CD4-positive, alpha-beta T cell treated with Interleukin-4 for 4 hours (primary cell): ENCODE measurements at places on chromosomes 4 and X.
A peak's percentile ranks its signal among the peaks of the same experiment; 100 is the strongest.

- DNase-seq = no peak
Observed at GRCh38 chr4:63556332-63556731, 852.9 kb downstream of the TECRL start.

GRCh38 chr4:78553529-78554060, 2.0 kb downstream of the ANXA3 start:
- no peak for DNase-seq

DNA sequence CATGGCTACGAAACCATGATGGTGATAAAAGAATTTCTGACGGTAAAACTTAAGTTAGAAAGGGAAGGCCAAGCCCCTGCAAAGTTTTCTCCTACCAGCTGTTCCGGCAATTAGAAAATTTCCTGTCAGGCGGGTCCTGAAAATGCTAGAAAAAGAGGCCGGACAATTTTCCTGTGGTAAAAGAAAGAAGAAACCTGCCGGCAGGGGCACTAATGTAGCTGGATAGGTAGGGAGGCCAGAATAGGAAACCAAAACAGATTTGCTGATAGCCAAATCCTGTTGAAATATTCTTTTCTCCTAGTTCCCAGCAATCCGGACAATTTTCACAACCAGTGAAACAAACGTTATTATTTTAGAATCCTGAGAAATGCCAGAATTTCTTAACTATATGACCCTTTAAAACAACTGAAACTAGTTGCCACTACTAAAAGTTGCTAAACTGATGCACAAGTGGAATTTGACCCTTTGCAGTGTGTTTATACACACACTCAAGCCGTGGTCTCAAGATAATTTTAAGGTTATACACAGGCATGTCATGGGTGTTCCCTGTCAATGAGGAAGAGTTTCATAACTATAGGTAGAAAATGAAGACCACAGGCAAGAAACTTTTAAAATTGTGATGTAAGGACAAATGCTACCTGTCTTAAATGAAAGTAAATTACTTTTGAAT, 47.7 kb downstream of the RPS6KA3 start:
- no peak for DNase-seq

DNA sequence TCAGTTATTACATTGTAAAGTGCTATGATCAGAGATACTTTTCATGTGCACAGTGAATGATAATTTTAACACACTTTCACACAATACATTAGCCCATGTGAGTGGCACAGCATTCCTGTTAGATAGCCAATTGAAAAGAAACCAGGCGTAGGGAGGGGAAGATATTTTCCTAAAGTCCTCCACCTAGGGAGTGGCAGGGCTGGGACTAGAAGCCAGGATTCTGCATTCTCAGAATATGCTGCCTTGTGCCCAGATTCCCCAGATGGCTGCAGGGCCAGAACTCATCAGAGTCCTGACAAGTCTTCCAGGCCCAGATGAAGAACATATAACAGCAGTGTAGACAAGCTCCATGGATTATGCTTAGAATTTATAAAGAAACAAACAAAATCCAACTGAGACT, 350.2 kb downstream of the AFF2 start:
- no peak for DNase-seq

DNA sequence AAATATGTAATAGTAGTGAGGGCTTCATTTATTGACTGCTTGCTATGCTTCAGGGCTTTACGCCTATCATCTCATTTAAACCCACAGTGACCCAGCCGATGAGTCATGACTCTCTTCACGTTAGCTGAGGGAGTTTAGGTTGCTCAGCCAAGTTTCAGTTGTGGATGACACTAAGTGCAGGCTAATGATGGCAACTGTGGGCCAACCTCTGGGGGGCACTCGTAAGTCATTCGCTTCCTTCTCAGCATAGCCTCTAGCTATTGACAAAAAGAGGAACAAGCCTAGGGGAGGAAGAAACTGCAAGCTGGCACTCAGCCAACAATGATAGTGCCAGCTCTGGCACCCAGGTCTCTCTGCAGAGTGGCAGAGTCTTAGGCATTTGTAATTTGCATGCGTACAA, 325.0 kb downstream of the ARHGAP10 start:
- DNase-seq = peak; percentile 84

GRCh38 chr4:170281027-170281426, 191.3 kb upstream of the AADAT start:
- no peak for DNase-seq

DNA sequence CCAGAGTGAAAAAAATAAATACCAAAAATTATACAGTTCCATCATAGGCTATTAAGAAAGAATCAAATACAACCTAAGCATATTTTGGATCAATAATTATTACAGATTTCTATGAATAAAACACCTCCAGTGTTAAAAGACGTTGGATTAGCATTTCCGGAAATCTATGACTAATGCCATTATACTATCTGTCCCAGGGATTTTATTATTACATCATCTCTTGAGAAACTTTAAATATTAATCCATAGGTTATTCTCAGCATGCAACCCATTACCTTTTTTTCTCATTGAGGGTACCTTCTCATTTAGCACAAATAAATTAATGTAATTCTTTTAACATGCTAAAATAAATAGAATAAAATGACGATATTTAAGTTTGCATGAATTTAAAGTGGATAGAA, 44.6 kb downstream of the CXorf58 start:
- DNase-seq = no peak

DNA sequence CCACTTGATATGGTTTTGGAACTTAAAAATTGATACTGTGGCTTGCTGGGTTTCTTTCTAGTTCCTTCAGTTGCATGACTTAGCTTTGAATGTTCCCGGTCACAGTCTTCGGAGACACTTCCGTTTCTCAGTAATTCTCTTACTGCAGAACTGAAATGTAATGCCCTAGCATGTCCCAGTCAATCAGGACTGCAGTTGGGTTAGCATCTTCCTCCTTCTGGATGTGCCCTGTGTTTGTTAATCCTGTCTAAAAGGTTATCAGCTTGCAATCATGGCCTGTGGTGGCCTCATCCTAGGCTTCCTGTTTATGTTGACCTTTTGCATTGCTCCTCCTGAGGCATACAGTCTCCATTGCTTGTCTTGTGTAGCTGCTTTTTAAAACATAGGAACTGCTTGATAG, 275.9 kb downstream of the ARHGAP10 start:
- DNase-seq = no peak

GRCh38 chrX:964831-965416, 247.5 kb downstream of the CRLF2 start:
- DNase-seq = no peak

DNA sequence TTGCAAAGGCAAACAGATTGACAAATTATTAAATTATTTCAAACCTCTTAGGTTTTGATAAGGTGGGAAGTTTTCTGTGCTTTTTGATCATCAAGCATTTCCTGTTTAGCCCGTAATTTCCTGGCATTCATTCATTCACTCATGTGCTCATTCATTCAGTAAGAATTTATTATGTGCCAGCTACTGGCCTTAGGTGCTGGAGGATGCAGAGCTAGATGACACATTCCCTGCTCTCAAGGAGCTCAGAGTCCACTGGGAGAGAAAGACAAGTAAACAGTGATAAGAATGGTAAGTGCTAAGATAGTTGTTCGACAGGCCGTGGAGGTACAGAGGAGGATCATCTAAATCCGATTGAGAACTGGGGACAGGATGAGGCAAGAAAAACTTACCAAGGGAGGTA, 153.0 kb downstream of the DCTD start:
- DNase-seq = no peak

- DNase-seq = no peak
Observed at GRCh38 chrX:108359806-108360602, 78.2 kb downstream of the COL4A6 start.

GRCh38 chrX:151633157-151633556, 62.1 kb upstream of the PRRG3 start:
- DNase-seq = no peak

DNA sequence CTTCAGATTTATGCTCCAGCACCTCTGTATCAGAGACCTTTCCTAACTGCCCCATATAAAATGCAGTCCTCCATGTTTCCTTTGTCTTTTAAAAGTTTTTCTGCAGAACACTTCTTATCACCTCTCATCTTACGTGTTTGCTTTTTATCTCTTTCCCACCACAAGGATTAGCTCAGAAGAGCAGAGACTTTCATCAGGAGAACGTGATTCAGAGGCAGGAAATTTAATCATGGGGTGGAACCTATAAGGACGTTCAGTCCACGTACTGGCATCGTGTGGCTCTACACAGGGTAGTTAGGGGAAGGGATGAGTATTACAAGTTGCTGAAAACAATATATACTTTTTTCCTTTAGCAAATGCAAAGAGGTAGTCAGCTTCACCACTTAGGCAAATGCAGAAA, 98.7 kb downstream of the SORBS2 start:
- no peak for DNase-seq

DNA sequence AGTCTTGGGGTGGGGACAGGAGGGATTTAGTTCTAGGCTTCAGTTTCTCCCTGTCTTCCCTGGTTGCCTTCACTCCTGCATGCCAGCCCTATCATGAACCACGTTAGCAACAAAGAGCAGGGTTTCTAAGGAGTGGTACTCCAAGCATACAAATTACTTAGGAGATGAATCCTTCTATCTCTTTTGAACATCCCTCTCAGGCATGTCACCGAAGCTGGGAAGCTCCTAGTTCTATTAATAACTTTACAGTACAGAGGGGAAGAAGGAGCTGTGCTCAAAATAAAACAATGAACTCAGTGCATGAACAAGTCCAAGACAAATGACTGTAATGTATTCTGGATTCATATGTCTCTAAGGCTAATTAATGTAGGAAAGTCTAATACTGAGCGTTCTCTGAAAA, 450.6 kb upstream of the RASGEF1B start:
- no peak for DNase-seq

DNA sequence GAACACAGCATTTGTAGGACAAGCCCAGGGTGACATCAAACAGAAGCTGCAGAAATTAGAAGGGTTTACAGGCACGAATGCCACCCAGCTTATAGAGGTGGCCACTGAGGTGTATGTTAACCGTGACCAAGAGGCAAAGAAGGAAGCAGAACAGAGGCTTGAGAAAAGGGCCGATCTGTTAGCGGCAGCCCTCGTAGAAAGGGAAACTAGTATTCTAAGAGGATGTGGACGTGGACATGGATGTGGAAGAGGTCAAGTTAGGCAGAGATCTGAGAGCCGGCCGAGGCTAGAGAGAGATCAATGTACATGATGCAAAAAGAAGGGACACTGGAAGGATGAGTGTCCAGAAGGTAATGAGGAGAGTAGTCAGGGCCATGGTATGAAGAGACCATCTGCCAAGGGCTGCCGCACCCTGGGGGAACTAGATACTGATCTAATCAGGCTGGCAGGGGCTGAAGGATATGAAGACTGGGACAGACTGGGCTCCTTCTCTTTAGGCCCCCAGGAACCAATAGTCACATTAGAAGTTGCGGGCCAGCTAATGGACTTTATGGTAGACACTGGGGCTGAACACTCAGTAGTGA, 27.5 kb downstream of the LIAS start:
- no peak for DNase-seq
